Chondrocyte (in vitro differentiated cells): ENCODE measurements at places on chromosomes 16 and 17. TPM values are rescaled to one million over a fixed set of nuclear protein-coding genes. Genes with fewer than 3 reads are reported as not detected.

MGAT5B gene
- total RNA-seq = 0.20 to 0.33 TPM (median 0.31 TPM) in 3 replicates

LRRC46 gene
- total RNA-seq = 0.35 to 0.65 TPM in 2 of 3 replicates, not detected in the other

SLC16A6 gene
- 0.15 to 0.44 TPM (median 0.31 TPM) in 3 replicates for total RNA-seq

DNA sequence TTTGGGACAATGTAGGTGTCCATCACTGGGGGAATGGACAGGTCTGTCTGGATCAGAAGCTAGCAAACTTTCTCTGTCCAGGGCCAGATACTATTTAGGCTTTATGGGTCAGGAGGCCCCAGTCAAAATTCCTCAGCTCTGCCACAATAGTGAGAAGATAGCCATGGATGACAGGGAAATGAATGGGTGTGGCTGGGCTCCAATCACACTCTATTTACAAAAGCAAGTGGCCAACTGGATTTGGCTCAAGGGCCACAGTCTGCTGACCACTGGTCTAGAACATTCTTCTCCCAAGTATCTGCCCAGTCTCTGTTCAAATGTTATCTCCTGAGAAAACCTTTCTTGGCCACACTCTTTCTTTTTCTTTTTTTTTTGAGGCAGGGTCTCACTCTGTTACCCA, 339.9 kb downstream of the SOX9 start:
- H3K27me3 ChIP-seq = no peaks in the 10 kb centered on the region
- no peaks in the 10 kb centered on the region for H3K36me3 ChIP-seq
- DNase-seq = no peak
- no peak overlapping the region for H3K4me3 ChIP-seq
- H3K4me1 ChIP-seq = peaks cover 44% of the 10 kb centered on the region
- H3K27ac ChIP-seq = no peak overlapping the region

RAPGEFL1 gene
- total RNA-seq = 3.6 to 5.5 TPM (median 3.9 TPM) in 3 replicates

- no peaks in the 10 kb centered on the region for H3K27me3 ChIP-seq
- H3K4me3 ChIP-seq = no peak overlapping the region
- no peaks in the 10 kb centered on the region for H3K4me1 ChIP-seq
- H3K27ac ChIP-seq = no peak overlapping the region
- peaks cover 11% of the 10 kb centered on the region for H3K36me3 ChIP-seq
Measured at GRCh38 chr17:82076018-82076784, 10.6 kb upstream of the DUS1L start.

SRCAP gene
- 49.2 to 63.9 TPM (median 52.5 TPM) in 3 replicates for total RNA-seq

DNA sequence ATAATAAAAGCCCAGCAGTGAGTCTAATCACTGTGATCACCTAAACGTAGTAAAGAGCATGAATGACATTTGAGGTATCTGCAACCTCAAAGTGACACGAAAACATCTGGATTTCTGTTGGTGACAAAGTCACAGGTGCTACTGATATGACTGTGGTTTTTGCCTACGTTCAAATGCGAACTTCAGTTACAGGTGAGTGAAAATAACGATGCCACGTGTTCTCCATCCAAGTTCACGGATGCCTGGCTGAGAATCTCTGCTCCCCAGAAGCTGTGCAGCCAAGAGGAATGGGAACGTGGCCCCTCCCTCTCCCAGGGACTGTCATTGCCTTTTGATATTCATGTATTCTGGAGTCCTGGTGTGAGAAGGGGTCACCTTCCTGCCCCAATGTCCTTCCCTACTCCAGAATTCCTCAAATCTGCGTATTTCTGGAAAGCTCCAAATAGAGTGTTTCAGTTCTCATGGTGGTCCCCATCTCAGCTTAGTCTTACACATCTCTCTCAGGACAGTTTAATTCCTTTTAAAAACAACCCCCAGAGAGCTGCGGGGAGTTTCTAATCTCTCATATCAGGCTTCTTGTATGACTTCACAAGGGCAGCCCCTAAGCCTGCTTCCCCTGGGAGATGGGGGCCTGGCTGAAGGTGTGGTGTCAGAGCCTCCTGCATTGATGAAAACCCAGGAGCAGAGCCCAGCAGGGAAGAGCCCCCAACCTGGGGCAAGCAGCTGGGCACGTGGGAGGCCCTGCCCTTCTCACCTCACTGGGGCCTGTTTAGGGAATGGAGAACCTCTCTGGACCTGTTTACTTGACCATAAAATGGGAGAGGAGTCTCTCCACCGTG, 25.8 kb downstream of the PIK3R5 start:
- H3K27ac ChIP-seq = no peak overlapping the region
- peaks cover 22% of the 10 kb centered on the region for H3K27me3 ChIP-seq
- no peaks in the 10 kb centered on the region for H3K36me3 ChIP-seq
- H3K4me1 ChIP-seq = peaks cover 5% of the 10 kb centered on the region
- no peak for DNase-seq

- H3K36me3 ChIP-seq = no peaks in the 10 kb centered on the region
- peaks cover 9% of the 10 kb centered on the region for H3K4me1 ChIP-seq
- H3K4me3 ChIP-seq = no peak overlapping the region
Measured at GRCh38 chr16:24848065-24848464, 2.3 kb downstream of the SLC5A11 start.

GRCh38 chr17:77140878-77141767, at the start of gene SEC14L1:
Gene SEC14L1 (plus strand): TSS chr17:77140969. CDS start chr17:77143597, 2,628 bp downstream.
- H3K4me1 ChIP-seq = peaks cover 40% of the 10 kb centered on the region
- H3K27me3 ChIP-seq = no peaks in the 10 kb centered on the region
- H3K4me3 ChIP-seq = peak within 1 kb of the TSS; percentile 77
- H3K36me3 ChIP-seq = peaks cover 4% of the 10 kb centered on the region

RAB34 gene
- 128 to 132 TPM (median 131 TPM) in 3 replicates for total RNA-seq

PHOSPHO1 gene
- 0.36 TPM in 1 of 3 replicates, not detected in the others for total RNA-seq

GRCh38 chr16:10883004-10883403, 6.0 kb downstream of the CIITA start:
- H3K27me3 ChIP-seq = peaks cover 43% of the 10 kb centered on the region
- no peaks in the 10 kb centered on the region for H3K36me3 ChIP-seq
- H3K4me3 ChIP-seq = no peak overlapping the region
- no peak for DNase-seq
- H3K4me1 ChIP-seq = no peaks in the 10 kb centered on the region
- H3K27ac ChIP-seq = no peak overlapping the region

DNA sequence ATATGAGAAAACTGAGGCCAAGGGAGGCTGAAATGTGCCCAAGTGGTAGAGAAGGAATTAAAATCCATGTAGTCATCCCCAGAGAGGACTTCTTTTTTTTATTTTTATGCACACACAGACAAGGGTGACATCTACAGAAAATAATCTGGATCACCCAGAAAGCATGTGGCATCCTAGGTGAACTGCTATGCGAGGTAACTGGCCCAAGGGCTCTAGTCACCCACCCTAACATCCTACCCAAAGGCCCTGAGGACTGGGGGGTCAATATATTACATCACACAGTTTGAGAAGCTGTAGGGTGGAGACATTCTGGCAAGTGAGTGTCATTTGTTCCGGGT, 23.3 kb downstream of the TEX14 start:
- H3K27me3 ChIP-seq = peaks cover 2% of the 10 kb centered on the region
- no peak for DNase-seq
- H3K36me3 ChIP-seq = no peaks in the 10 kb centered on the region
- no peaks in the 10 kb centered on the region for H3K4me1 ChIP-seq

PITPNM3 gene
- 5.3 to 5.7 TPM (median 5.5 TPM) in 3 replicates for total RNA-seq

GRCh38 chr16:4313563-4314531, 2.0 kb upstream of the GLIS2 start:
- DNase-seq = no peak
- H3K4me1 ChIP-seq = peaks cover 32% of the 10 kb centered on the region
- H3K4me3 ChIP-seq = no peak overlapping the region
- H3K36me3 ChIP-seq = no peaks in the 10 kb centered on the region
- no peak overlapping the region for H3K27ac ChIP-seq

GRCh38 chr16:27401768-27402568, at the start of gene IL21R:
Gene IL21R (plus strand): TSS chr16:27402174. CDS start chr16:27430072, 27,898 bp downstream.
- H3K4me3 ChIP-seq = peak within 1 kb of the TSS; percentile 65
- peaks cover 55% of the 10 kb centered on the region for H3K4me1 ChIP-seq
- H3K27me3 ChIP-seq = no peaks in the 10 kb centered on the region
- no peaks in the 10 kb centered on the region for H3K36me3 ChIP-seq

DNA sequence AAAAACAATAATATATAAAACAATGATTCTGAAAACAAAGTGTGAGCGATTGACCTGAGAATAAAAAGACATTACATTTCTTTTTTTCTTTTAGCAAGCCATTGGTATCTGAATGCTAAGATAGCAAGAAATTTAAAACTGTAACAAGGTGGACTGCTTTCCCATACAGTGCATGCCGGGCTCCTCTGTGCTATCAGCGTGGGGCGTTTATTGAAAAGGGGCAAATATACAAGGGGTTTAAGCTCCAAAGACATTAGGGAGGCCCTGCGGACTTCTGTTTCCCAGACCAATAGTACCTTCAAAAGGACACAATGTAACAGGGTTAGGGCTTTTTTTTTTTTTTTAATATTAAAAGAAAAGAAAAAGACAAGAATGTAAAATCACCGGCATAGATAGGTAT, 261.3 kb downstream of the ZFHX3 start:
- H3K4me1 ChIP-seq = peaks cover 58% of the 10 kb centered on the region
- H3K27me3 ChIP-seq = no peaks in the 10 kb centered on the region
- H3K36me3 ChIP-seq = peaks cover 32% of the 10 kb centered on the region
- H3K27ac ChIP-seq = peak overlapping the region; percentile 100

DNA sequence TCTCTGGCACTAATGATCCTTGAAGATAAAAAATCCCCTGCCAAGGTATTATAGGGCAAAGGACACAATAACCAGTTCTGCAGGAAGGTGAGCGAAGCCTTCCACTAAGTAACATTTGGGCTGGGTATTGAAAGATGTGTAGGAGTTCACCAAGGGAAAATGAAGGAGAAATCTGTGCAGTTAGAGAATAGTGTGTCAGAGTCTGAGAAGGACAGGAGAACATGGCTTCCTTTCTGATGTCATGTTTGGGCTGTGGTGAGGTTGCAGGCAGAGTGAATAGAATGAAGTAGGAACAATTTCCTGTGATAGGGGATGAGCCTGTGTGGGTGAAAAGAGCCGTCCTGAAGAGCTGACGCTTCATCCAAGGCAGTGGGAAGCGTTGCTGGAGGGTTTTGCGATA, 24.1 kb upstream of the CIITA start:
- H3K4me3 ChIP-seq = no peak overlapping the region
- no peaks in the 10 kb centered on the region for H3K4me1 ChIP-seq
- peaks cover 15% of the 10 kb centered on the region for H3K27me3 ChIP-seq
- no peak for DNase-seq
- no peaks in the 10 kb centered on the region for H3K36me3 ChIP-seq

DNA sequence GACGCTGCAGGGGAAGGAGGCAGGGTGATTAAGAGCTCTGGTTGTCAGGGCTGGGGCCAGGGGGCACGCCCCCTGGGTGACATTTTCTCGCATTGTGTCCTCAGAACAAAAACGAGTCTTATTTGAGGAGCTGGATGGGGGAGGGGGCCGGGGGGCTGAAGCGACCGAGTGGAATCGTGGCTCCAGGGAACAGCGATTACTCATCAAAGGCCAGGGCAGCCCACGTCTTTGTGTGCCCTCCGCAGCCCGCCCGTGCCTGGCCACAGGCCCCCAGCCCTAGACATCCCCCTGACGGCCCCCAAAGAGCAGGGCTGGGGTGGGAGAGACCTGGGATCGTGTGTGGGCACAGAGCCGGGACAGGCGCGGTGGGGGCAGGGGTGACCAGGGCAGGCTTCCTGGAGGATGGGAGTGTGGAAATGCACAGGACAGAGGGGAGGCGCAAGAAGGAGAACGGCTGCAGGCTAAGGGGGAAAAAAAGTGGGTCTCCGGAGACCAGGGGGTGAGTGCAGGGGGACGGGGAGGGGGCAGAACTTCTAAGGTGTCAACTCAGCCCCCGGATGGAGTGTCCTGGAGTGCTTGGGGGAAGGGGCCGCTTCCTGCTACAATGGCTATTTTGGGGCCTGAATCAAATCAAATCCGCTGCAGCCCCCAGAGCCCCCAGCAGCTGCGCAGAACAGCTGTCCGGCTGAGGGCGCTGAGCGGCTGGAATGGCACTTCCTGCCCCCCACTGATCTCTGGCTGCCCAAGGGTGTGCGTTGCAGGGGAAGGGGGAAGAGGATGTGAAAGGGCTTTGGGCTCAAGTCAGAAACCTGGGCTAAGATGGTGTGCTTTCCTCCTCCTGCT, 24.0 kb upstream of the PHB1 start:
- H3K4me1 ChIP-seq = peaks cover 18% of the 10 kb centered on the region
- peaks cover 31% of the 10 kb centered on the region for H3K27me3 ChIP-seq
- H3K36me3 ChIP-seq = no peaks in the 10 kb centered on the region
- peak; percentile 62 for DNase-seq
- peak overlapping the region; percentile 23 for H3K4me3 ChIP-seq

GRCh38 chr16:81405702-81406113, 38.9 kb upstream of the CMIP start:
- no peak overlapping the region for H3K4me3 ChIP-seq
- H3K36me3 ChIP-seq = no peaks in the 10 kb centered on the region
- H3K27ac ChIP-seq = peak overlapping the region; percentile 84
- H3K27me3 ChIP-seq = no peaks in the 10 kb centered on the region

TPSD1 gene
- not detected in 3 replicates for total RNA-seq

- peak overlapping the region; percentile 77 for H3K27ac ChIP-seq
- H3K4me1 ChIP-seq = peaks cover 17% of the 10 kb centered on the region
- no peak for DNase-seq
- peak overlapping the region; percentile 74 for H3K4me3 ChIP-seq
- peaks cover 12% of the 10 kb centered on the region for H3K36me3 ChIP-seq
Measured at GRCh38 chr16:30557707-30557956, 542 bp downstream of the ZNF764 start.

DNA sequence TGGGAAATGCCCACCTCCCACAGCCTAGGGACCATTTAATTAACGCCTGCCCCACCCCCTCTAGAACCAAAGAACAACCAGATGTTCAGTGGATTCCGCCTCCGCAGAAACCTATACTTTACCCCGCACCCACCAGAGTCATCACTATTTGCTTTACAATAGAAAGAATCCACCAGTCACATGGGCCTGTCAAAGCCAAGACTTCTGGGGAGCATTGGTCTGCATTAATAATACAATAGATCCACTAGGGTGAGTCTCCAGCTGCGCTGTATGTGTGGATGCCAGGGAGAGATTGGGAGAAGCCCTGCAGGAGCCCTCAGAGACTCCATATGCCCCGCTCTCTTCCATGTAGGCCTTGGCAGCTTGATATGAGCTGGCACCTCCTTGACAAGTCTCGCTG, 31.3 kb downstream of the CLEC19A start:
- no peak for DNase-seq
- H3K27ac ChIP-seq = no peak overlapping the region
- H3K27me3 ChIP-seq = peaks cover 4% of the 10 kb centered on the region
- no peak overlapping the region for H3K4me3 ChIP-seq
- no peaks in the 10 kb centered on the region for H3K36me3 ChIP-seq

GRCh38 chr17:33121756-33122155, 130.1 kb downstream of the SPACA3 start:
- H3K4me3 ChIP-seq = no peak overlapping the region
- H3K36me3 ChIP-seq = no peaks in the 10 kb centered on the region
- no peak for DNase-seq

- no peaks in the 10 kb centered on the region for H3K27me3 ChIP-seq
- peaks cover 50% of the 10 kb centered on the region for H3K4me1 ChIP-seq
- DNase-seq = peak; percentile 91
- no peaks in the 10 kb centered on the region for H3K36me3 ChIP-seq
- H3K27ac ChIP-seq = peak overlapping the region; percentile 17
- H3K4me3 ChIP-seq = no peak overlapping the region
Measured at GRCh38 chr17:83152227-83152744, 72.9 kb downstream of the METRNL start.

- H3K36me3 ChIP-seq = peaks cover 9% of the 10 kb centered on the region
- no peak for DNase-seq
- H3K27me3 ChIP-seq = no peaks in the 10 kb centered on the region
- H3K4me1 ChIP-seq = peaks cover 53% of the 10 kb centered on the region
Measured at GRCh38 chr17:38741921-38742410, 6.2 kb downstream of the PCGF2 start.

GRCh38 chr17:38606646-38607611, 1.2 kb upstream of the SRCIN1 start:
- no peak overlapping the region for H3K27ac ChIP-seq
- peak overlapping the region; percentile 40 for H3K4me3 ChIP-seq
- DNase-seq = no peak
- H3K27me3 ChIP-seq = peaks cover 44% of the 10 kb centered on the region
- H3K36me3 ChIP-seq = no peaks in the 10 kb centered on the region

KIF2B gene
- not detected in 3 replicates for total RNA-seq
